NCI-H2029 treated with DMSO at 0.1 percent for 48 hours (cell line): ENCODE measurements at places on chromosomes 3 and 15.

DNA sequence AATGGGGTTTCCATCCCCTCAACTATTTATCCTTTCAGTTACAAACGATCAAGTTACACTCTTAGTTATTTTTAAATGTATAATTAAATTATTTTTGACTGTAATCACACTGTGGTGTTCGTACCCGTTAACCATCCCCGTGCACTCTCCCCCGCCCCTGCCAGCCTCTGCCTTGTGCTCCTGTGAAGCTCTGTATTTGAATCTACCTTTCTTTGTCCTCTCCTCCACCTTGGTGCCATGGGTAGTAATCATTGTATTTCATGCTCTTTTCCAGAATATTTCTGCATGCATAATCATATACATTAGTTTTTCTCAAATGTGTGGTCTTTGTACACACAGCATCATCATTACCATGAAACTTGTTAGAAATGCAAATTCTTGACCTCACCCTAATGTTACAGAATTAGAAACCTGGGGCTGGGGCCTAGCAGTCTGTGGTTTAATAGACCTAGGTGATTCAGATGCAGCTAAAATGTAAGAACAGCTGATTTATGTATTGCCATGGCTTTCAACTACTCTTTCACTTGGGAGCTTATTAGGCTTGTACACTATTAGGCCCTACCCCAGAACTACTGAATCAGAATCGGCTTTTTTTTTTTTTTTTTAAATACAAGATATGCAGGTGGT is 91.5 kb downstream of the STT3B start:
- no peak for DNase-seq

- DNase-seq, result no peak
Measured at GRCh38 chr3:81684751-81685395, 76.6 kb downstream of the GBE1 start.

DNA sequence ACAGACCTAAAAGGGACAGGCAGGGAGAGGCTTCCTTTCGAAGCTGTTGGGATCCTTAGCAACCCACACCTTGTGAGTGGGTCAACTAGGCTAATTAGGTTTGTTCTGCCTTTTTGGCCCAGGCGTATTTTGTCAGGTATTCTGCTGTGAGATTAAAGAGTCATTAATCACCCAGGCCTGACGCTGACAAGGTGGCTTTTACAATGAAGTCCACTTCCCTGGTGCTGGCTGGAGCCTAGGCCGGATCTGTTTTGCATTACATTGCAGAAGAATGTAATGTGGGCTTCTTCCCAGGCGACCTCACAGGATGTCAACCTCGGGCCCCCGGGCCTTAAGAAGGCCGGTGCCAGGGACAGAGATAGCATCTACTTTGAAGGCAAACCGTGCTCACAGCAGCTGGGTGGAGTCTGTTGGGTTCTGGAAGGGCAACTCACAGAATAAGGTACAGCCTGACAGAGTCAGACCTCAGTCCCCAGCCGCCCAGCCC is 76.9 kb downstream of the HES1 start:
- DNase-seq, result no peak

DNA sequence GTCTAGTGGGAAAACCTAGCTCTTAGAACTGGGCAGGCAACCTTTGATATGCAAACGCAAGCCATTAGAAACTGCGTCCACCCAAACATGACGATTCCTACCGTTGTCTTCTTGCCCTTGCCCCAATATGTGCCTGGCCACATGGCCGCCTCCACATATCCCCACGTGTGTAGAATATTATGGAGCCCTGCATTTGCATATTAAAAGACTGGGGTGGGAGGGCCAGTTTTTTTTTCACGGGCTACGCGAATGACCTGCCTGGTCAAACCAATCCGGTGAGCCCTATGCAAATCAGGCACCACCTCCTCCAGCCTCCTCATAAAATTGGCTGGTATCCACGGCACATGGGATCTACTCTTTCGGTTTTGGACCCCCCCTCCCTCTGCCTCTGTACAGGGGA is 381.0 kb upstream of the RGMA start:
- no peak for DNase-seq
